ENCODE measurements at places on chromosomes 7 and 10.

DNA sequence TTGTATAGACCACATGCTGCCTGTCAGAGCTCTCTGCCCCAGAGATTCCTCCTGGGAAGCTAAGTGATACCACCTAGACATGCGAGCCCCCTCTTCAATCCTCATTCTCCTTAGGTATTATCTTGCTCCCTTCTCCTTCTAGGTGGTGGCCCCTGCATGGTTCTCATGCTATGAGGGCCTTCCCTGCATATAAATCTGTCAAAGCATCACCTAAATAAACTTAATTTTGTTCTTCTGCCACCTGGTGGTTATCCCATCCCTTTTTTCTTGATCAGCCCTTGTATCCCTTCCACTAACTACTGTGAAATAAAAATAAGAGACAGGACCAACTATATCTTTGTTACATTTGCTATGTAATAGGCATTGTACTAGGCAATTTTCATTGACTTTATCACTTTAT lies 242.1 kb downstream of the CDC14C start:
- DNase-seq, result no peak

- no peak for DNase-seq
These were observed 22.6 kb upstream of the TSPAN13 start for GRCh38 chr7:16730937-16731336.

GRCh38 chr10:48477141-48477540 lies 127.7 kb downstream of the ARHGAP22 start:
- no peak for DNase-seq

DNA sequence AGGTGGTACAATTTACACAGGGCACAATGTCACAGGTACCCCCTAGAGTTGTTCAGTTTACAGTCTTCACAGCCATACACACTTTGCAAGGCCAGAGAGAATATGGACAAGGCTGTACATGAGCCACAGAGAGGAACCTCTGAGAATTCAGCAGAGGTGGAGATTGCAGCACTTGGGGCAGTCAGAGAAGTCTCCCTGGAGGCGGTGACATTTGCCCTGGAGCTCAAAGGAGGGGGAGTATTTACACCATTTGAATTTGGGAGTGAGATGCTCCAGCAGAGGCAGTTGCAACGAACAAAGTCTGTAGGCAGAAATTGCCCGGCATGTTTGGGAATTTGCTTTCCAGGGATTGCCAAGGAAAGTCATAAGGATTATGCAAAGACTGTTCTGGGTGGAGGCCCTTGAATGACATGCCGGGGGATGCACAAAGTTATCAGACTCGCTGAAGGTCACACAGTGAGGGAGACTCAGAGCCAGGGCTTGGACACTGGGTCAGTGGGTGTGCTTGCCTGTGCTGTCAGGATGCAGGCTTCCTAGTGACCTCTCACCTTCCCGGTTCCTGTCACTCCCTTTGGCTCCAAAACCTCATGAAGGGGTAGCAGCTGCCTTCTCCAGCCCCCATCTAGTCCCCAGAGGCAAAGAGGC lies 160.7 kb upstream of the PCBD1 start:
- no peak for DNase-seq

- no peak for DNase-seq
These were observed 147.5 kb downstream of the RAB11FIP2 start for GRCh38 chr10:117899181-117899683.

DNA sequence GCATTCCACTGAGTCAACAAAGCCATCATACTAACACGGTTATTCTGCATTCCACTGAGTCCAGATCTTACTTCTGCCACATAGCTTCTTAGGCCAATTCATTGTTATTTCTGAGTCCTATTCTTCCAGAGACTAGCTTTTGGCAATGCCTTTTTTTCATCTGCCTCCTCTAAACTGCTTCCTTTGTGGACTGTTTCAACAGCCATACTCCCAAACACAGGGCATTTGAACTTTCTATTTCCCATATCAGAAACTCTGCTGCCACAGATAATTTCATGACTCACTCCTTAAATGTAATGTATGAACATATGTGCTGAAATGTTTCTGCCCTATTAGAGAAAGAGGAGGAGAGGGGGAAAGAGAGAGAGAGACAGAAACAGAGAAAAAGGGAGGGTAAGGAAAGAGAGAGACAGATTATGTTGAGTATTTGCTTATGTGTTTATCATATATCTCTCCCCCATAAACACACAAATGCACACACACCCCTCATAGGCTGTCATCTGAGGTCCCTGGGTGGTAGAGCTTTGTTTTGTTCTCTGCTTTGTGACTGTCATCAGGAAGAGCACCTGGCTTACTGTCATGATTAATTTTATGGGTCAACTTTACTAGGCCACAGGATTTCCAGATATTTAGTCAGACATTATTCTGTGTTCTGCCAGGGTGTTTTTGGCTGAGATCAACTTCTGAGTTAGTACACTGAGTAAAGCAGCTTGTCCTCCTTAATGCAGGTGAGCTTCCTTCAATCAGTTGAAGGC lies 308.0 kb upstream of the KCND2 start:
- DNase-seq, result no peak

GRCh38 chr7:16726189-16726588 lies 27.4 kb upstream of the TSPAN13 start:
- no peak for DNase-seq

GRCh38 chr7:67599331-67600062 lies 602.9 kb downstream of the TYW1 start:
- no peak for DNase-seq

DNA sequence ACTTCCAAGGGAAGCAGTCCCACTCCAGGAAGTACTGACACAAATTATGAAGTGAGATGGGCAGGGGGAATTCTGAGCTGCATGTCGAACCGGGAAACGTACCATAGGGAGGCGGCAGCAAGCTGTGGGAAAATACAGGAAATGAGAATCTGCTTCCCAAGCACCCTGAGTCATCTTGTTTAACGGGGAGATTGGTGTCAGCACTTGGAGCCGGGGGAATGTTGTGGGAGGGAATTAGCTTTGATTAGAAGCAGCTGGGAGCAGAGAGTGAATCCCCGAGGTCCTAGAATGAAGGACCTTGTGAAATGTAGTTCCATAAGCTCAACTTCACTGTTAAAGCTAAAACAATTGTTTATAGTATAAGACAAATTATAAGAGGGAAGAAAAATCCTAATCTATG lies 141.4 kb upstream of the PRKCQ start:
- DNase-seq, result no peak

DNA sequence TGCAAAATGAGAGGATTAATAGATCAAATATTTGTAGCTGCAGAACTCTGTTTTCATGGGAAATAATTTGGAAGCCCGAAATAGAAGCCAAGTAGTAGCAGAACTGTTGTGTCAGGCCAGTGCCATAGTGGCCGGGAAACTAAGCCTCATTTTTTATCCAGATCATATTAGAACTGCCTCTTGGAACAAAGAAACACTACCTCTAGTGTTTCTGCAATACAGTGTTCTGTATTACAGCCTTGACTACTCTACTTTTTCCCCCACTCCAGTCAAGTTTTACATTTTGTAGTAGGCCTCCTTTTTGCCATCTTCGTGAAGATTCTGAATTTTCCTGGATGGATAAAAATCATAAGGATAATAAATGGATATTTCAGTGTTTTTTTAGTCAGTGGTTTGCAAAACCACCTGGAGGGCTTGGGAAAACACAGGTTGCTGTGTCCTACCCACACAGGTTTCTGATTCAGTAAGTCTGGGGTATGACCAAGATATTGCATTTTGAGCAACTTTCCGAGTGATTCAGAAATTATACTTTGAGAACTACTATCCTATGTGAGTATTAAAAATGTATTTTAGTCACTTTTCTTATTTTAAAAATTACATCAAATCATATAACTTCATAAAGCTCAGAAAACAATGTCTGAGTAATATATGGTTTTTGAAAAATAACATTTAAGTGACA lies 326.2 kb upstream of the KAT6B start:
- DNase-seq, result no peak

- DNase-seq, result no peak
These were observed 93.1 kb upstream of the IKZF1 start for GRCh38 chr7:50211130-50212015.

DNA sequence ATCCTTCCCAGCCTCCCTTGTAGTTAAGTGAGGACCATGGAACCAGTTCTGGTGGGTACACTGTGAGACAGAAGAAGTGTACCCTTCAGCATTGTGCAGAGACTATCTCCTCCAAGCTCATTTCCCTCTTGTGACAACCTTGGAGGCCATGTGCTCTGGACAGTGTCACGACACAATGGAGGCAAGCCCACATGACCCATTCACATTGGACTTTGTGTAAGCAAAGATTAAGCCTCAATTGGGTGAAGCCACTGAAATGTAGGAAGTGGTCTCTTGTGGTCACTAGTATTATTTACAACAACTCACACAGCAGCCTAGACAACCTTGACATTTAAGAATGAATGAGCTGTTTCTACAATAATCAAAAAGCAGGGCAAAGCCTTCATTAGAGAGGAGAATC lies 124.2 kb downstream of the INHBA start:
- DNase-seq, result no peak

DNA sequence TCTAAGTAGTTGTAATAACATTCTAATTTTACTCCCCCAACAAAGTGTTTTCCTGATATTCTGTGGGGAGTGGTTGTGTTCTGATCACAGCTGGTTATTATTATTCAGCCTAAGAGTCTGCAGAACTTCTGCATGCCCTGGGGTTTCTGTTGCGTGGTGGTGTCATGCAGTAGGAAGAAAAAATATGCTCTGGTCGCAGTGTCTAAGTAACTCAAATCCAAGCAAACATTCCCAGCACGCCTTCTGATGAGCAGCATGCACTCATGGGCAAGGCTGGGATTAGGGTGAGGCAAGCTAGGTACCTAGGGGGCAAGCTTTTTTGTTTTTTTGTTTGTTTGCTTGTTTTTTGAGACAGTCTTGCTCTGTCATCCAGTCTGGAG lies 112.8 kb upstream of the KMT2E start:
- DNase-seq, result no peak

DNA sequence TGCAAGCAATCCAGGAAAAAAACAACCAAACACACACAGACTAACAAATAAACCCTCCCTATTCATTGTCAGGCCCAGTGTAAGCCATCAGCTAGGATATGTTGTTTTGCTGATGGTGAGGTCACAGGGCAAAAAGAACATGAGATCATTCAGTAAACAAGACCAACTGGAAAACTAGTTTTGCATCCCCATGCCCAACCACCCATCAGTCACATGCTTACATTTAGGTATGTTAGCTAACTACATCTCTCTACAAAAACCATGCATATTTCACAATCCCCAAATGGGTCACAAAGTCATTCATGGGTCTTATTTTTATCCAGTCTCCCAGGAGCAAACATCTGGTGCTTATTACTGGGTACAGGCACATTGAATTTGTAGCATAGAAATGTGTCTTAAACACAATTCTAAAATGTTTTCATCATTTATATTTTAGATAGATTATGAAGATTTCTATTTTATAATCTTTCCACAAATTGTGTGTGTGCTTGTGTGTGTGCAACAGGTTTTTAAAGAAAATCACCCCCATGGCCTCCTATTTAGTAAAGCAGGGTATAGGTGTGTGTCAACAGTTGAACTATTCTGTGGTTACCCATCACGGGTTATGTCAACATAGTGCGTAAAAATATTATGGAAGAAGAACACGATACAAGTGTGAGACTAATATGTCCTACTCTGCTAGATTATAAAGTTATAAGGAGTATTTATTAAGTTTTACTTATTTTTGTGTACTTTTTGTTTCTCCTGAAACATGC lies 103.8 kb upstream of the AKR1E2 start:
- no peak for DNase-seq

- no peak for DNase-seq
These were observed 16.5 kb downstream of the CNPY1 start for GRCh38 chr7:155529845-155530244.

DNA sequence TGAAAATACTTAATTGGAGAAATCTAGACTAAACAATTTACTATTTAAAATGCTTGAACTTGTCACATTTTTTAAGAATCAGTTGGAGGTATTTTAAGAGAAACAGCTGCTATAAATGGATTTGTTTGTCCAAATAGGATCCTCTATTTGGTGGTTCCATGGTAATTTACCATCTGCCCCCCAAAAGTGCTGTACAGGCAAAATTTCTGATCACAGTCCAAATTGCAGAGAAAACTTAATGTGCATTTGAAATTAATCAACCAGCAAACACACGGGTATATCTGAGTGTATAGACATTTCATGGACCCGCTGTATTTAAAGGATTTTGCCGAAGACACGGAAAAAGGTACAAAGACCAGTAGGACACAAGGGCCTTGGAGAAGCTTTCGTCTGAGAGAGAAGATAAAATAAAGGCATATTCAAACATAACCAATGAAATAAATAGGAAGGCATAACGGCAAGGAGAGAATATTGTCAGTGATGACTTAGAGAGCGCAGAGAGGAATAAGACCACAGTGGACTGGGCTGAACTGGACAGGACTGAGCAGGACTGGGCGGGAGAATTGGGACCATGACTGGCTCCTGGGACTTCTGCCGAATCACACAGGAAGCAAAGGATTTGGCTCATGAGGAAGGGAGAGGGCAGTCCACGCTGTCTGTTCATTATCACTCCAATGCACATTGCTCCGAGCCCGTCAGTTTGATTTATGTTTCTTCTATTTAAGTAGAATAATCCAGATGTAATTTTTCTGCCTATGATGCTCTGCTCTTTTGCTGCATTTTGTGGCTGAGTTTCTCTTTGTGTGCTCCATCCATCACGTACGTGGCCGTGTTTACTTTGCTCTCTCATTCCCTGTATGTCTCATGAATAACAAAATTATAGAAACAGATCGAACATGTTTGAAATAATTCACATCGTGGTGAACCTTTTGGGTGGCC lies 112.8 kb downstream of the PRLHR start:
- no peak for DNase-seq

DNA sequence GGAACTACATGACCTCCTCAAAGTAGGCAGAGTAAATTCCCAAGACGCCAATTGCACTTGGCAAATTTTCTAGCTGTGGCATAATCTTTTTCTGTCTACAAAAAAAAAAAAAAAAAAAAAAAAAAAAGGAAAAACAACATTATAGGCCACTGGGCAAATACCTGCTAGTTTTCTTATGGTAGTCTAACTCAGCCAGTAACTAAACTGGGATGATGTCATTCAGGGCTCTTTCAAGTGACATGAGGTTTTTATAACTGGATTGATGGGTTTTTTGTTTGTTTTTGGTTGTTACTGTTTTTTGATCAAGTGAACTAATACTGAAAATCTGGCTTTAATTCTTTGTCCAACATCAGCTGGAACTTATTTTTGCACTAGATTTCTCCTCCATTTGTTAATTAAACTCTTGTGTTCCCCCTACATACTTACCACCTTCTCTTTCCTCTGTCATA lies 7.4 kb upstream of the VIM start:
- no peak for DNase-seq

- DNase-seq, result no peak
These were observed 24.4 kb upstream of the ANK3 start for GRCh38 chr10:60414111-60414510.

DNA sequence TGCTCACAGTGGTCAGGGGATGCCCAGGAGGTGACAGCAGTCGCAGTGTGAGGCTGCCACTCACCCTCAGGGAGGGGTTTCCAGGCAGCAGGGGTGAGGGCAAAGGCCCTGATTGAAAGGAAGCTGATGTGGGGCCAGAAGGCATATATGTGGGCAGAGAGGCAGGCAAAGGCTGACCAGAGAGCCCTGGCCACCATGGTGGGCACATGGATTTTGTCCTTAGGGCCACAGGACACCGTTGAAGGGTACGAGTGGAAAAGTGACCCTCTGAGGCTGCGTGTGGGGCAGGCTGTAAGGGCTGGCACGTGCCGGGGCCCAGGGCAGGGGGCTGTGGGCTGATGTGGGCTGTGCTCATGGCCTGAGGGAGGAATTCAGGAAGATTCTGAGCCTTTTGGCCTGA lies 57.5 kb upstream of the ZNF32 start:
- DNase-seq, result no peak
